ENCODE measurements at places on chromosomes 4 and X.

GRCh38 chr4:8130346-8131066 is 28.1 kb downstream of the ABLIM2 start:
- DNase-seq, result no peak

DNA sequence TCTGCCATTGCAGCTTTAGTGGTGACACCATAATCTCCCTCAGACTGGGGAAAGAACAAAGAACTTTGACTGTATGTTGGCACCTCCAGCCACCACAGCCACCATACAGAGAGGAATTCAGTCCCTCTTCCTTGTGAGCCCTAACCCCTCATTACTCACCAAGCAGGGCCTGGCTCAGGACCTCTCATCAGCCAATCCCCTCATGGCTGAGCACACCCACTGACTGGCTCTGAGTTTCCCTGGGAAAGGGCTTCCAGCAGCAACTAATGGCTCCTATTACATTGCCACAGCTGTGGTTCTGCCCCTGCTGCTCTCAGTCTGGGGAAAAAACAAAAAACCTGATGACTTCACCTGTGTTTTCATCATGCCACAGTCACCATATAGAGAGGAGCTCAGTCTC is 1482.6 kb downstream of the FAM133A start:
- no peak for DNase-seq

DNA sequence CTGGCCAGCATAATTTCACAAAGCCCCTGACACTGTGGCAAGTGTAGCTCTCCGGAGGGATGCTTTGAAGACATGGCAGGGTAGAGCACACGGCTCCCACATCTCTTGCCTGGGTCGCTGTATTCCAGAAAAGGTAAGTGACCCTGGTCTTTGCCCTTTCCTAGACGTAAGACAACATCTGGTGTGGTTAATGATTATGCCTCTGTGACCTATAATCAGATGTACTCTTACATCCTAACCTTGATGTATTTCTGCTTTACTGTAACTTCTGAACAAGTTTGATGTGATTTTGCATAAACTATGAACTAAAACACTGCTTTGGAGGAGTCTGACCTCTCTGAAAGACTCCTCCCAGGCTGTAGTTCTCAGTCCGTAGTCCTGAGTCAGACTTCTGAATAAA is 59.1 kb upstream of the ACSL1 start:
- DNase-seq, result no peak

DNA sequence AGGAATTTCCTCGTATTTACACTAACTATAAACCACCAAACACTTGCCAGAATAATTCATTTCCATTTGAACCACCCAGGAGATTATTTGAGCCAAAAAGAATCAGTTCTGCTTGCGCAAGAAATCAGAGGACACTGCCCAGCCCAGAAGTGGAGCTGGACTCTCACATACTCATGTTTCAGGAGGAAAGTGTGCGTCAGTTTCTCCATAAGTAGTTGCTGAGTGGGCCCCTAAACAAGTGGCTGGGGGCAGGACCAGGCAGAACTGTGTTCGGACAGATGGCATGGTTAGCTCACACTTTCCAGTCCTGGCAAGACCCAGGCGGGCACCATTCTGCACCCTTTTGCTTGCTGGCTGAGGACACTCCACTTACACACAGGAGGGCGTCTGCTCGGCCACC is 38.8 kb downstream of the BTC start:
- DNase-seq, result no peak

DNA sequence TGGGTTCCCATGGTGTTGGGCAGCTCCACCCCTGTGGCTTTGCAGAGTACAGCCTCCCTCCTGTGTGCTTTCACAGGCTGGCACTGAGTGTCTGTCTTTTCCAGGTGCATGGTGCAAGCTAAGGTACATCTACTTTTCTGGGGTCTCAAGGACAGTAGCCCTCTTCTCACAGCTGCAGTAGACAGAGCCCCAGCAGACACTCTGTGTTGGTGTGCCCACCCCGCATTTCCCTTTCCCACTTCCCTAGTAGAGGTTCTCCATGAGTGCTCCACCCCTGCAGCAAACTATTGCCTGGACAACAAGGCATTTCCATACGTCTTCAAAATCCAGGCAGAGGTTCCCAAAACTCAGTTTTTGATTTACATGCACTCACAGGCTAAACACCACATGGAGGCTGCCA is 143.0 kb downstream of the TECRL start:
- DNase-seq, result no peak

- no peak for DNase-seq
These were observed 67.3 kb upstream of the IL13RA1 start for GRCh38 chrX:118660085-118660484.

- no peak for DNase-seq
These were observed 288.5 kb upstream of the ARSJ start for GRCh38 chr4:114267976-114268375.

DNA sequence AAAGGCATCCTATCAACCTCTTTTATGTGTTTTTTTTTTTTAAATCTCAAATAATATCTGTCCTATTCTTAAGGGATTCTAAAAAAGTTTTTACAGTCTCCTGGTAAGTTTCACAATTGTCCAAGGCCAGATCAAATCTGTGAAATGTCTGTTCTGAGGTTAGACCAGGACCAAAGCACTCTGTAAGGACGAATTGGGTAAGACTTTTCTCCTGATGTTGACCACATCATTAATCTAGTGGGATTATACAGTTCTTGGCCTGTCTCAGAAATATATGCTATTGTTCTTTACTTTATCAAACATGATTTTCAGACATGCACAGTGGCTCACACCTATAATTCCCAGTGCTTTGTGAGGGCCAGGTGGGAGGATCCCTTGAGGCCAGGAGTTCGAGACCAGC is 45.8 kb upstream of the TMEM131L start:
- no peak for DNase-seq
